ENCODE measurements at places on chromosomes 5 and 9.

DNA sequence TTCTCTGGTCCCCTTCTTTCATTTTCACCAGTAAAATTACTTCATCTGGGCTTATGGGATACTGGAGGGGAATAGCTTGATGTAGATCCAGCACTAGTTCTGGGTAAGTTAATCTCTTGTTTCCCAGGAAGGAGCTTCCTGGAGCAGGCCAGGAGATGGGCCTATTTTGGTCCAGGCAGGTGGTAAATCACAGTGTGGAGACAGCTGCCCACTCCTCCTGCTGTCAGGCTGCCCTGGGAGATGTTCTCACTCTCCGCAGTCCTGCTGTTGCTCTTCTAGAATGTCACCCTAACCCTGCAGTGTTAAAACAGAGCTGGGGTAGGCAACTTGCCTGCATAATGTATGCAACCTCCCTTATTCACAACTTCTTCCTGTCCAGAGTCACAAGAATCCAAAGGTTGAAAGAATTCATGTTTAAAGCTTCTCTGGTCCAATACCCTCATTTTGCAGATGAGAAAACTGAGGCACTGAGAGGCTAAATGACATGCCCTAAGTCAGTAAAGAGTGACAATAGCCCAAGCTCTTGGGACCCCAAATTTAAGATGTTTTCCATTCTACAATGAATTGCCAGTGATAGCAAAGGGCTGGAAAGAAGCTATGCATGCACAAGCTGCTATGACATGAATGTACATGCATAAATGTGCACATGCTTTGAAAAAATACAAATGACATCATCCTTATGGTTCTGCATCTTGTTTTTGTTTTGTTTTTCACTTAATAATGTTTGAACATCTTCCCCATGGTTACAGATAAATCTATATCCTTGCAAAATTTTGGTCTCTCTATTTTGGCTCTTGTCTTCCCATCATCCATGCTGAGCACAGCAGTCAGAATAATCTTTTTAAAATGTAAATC is 71.8 kb upstream of the ADRA1B start:
- DNase-seq: no peak

GRCh38 chr9:81858657-81859430 is 69.4 kb upstream of the SPATA31D4 start:
- DNase-seq: no peak

DNA sequence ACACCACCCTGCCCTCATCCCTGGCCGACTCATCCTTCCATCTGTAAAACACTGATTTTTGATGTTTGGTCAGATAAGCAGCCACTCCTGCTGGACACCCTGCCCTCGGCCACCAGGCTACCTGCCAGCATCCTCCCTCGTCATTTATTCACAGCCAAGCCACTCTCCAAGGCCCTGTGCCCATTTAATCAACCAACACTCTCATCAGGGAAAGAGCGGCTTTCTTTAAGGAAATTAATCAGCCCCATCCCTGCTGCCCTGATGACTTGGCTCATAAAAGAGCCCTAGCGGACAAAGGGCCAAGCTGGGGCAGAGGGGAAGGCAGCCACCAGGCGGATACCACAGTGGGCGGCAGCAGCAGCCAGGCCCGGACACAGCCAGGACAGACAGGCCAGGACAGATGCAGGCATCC is 52.4 kb downstream of the GOLM1 start:
- DNase-seq: no peak

DNA sequence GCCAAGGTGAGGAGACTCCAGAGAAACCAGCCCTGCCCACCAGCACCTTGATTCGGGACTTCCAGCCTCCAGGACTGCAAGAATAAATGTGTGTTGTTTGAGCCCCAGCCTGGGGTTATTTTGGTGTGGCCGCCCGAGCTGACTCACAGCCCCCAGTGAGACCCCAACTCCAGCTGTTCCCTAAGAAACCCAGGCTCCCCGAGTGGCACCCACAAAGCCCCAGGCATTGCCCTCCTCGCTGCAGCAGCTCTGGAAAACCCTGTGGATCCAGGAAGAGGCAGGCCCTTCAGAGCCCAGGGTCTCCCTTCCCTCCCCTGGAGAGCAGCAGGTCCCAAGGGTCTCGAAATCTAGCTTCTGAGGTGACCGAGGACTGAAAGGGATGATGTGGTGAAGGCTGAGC is 69.2 kb upstream of the PPP1R26 start:
- DNase-seq: no peak

DNA sequence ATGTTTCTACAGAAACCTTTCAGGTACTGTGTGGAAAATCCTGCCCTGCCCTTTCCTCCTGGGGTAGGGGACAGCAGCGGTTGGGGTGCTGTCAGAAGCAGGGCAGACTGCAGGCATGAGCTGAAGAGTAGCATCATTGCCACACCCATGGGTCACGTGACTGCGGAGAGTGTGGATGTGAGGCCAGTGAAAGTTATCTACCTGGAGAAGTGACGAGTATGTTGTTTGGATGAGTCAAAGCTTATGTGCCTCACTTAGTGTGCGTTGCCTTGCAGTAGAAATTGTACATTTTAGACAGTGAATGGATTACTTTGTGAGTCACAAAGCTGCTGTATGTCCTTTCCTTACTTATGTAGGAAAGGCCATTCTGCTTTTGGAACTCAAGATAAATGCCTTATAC is 21.7 kb upstream of the ACTBL2 start:
- no peak for DNase-seq

DNA sequence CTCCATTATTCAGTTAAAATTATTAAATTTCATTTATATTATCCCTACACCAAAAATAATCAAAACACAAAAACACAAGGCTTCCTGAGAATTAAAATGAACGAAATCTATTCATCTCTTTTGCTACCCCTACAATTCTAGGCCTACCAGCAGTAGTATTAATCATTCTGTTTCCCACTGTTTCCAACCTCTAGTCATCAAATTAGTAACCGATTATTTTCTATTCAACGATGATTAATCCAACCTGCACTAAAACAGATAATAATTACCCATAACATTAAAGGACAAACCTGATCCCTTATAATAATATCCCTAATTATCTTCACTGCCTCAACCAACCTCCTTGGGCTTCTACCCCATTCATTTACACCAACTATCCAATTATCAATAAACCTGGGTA is 86.0 kb downstream of the INSL6 start:
- no peak for DNase-seq

DNA sequence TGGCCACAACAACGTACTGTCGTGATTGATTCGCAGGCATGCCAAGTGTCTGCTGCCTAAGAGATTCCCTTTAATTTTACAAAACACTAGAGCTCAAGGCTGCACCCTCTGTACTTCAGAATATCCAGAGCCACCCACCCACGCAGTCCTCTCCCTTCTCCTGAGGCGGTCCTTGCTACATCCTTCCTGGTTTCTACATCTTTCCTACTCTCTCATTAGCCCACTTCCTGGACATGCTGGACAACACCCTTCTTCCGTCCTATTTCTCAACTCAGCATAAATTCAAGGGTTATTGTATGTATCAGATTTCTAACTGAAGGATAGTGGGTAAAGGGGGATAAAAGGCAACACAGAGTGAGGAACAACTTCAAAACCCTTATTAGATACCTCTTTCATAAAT is 148.4 kb upstream of the MAP3K1 start:
- DNase-seq: no peak

GRCh38 chr9:23850690-23851629 is 24.9 kb upstream of the ELAVL2 start:
- no peak for DNase-seq

GRCh38 chr5:127295454-127295853 is 4.9 kb downstream of the MEGF10 start:
- no peak for DNase-seq

- DNase-seq: peak; percentile 72
These were observed 146.9 kb upstream of the DMRT1 start for GRCh38 chr9:694403-695154.

GRCh38 chr5:58016358-58016757 is 443.5 kb downstream of the PLK2 start:
- DNase-seq: no peak

- peak; percentile 2 for DNase-seq
These were observed 71.2 kb downstream of the UNC13B start for GRCh38 chr9:35232867-35233544.

DNA sequence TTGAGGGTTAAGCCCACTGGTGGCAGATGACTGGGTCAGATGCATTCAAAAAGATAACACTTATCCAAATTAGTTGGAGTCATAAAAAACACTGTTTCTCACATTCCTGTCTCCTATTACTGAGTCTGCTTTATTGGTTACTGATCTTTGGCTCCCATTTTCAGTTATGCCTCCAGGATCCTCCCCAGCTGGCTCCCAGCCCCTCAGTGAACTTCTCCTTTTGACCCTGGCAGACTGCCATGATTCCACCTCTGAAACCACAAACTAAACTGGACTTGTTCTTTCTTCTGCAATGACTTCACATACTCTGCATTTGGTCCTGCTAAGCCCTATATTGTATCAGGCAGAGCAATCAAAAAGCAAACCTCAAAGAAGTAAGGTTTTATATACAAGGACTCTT is 860.8 kb upstream of the DMAC1 start:
- no peak for DNase-seq

GRCh38 chr9:5953743-5954707 is 61.4 kb downstream of the RANBP6 start:
- DNase-seq: no peak

DNA sequence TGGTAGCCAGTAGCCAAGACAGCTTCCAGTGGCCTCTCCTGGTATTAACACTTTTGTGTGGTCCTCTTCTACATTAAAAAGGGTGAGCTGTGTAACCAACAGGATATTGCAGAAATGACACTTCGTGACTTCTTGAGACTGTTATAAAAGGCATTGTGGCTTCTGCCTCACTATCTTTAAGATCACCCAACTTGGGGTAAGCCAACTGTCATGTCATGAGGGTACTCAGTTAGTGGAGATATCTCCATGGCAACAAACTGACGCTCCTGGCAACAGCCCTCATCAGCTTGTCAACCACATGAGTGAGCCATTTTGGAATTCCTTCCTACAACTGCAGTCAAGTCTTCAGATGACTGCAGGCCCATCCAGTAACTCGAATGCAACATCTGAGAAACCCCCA is 121.7 kb downstream of the DEPDC1B start:
- no peak for DNase-seq

DNA sequence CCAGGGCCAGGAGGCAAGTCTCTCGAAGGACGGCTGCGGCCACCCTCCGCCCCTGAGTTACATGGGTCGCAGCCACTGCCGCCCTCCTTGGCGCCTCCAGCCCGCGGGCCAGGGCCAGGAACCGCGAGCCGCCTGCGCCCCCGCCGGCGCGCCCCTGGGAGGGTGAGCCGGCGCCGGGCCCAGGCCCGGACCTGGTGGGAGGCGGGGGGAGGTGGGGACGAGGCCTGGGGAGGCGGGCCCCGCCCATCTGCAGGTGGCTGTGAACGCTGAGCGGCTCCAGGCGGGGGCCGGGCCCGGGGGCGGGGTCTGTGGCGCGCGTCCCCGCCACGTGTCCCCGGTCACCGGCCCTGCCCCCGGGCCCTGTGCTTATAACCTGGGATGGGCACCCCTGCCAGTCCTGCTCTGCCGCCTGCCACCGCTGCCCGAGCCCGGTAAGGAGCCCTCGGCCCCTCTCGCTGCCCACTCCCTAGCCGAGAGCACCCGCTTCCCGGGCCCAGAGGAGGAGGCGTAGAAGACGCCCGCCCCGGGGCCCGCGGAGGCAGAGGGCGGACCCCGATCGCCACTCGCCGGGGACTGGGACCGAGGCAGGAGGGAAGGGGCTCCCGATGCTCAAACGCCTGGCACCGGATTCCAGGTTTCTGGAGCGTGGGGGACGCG is at the start of gene ASS1:
TSS of gene ASS1 (plus strand) at position 397 of the 657 bp plus-strand sequence. CDS start 7,268 bp downstream, outside the sequence.
- DNase-seq: peak; percentile 32

DNA sequence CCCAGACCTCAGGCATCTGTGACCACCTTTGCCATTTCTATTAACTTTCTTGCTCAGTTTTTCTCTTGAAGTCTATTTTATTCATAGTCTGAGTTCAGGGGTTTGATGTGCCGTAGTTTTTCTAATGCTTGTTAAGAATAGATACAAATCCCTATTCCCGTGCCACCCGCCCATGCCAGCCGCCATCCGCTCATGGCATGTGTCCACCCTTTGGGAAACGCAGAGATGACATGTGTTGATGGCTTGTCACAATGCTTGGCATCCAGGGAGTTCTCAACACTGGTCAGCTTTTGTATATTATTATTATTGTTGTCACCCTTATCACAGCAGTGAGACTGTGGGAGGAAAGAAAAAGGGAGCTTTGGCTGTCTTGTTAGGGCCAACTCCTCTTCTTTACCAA is 17.3 kb upstream of the ANGPTL2 start:
- DNase-seq: no peak

GRCh38 chr5:14202462-14202861 is 59.3 kb downstream of the TRIO start:
- no peak for DNase-seq

GRCh38 chr9:129562917-129563316 is 58.0 kb downstream of the C9orf50 start:
- no peak for DNase-seq

- peak; percentile 89 for DNase-seq
These were observed at the start of gene PCDHGA12 for GRCh38 chr5:141430332-141431113. Gene PCDHGA12, plus strand, starts transcription at chr5:141430507. Its CDS starts 253 bp downstream, at chr5:141430760.

- DNase-seq: no peak
These were observed 275.2 kb upstream of the PCSK5 start for GRCh38 chr9:75615284-75615683.

GRCh38 chr5:149636861-149637246 is 55.6 kb downstream of the ARHGEF37 start:
- peak; percentile 66 for DNase-seq

DNA sequence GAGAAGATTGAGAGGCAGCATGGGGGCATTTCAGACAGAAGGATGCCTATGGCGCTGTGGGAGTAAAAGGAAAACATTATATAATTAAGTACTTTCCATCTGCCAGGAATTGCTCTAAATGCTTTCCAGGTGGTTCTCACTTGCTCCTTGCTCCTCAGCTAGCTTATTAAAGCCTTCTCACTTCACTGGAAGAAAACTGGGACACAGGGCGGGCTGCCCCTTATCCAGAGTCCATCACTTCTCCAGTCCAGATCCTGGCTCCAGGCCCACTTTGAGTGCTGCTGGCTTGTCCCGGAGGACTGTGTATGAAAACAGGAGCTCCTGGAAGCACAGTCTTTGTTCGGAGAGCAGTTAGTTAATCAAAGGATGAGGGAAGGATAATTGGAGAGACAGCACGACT is 409.9 kb upstream of the ADAMTS16 start:
- DNase-seq: no peak

DNA sequence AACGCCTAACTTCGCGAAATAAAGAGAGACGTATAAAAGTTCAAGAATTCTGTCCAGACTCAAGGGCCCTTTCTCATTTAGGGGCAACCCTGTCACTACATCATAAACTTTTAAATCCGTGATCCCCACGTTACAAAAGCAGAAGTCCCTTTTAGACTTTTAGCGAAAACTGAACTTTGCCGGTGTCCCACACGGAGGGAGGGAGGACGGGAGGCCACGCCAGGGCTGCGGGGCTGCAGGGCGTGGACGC is 515 bp upstream of the F2R start:
- DNase-seq: no peak

GRCh38 chr9:14585730-14586473 is 107.3 kb downstream of the ZDHHC21 start:
- DNase-seq: no peak
